ENCODE measurements at places on chromosomes 2 and 18.
A peak's percentile ranks its signal among the peaks of the same experiment; 100 is the strongest.

DNA sequence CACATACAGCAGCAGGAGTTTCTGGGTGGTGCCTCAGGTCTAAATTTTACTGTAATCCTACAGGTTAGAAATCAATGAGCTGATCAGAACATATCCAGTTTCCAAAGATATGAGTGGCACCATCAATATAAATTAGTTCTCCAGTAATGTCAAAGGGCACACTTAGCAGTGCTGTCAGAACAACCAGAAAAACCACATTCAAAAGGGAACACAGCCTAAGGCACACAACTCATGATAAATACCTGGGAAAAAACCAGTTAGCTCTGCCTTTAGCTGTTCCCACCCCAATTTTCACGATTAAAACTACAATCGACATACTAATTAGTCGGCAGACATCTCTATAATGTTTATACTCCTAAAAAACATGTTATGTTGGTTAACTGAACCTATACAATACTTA is 31.5 kb downstream of the ATP8B1 start:
- no peak for DNase-seq

DNA sequence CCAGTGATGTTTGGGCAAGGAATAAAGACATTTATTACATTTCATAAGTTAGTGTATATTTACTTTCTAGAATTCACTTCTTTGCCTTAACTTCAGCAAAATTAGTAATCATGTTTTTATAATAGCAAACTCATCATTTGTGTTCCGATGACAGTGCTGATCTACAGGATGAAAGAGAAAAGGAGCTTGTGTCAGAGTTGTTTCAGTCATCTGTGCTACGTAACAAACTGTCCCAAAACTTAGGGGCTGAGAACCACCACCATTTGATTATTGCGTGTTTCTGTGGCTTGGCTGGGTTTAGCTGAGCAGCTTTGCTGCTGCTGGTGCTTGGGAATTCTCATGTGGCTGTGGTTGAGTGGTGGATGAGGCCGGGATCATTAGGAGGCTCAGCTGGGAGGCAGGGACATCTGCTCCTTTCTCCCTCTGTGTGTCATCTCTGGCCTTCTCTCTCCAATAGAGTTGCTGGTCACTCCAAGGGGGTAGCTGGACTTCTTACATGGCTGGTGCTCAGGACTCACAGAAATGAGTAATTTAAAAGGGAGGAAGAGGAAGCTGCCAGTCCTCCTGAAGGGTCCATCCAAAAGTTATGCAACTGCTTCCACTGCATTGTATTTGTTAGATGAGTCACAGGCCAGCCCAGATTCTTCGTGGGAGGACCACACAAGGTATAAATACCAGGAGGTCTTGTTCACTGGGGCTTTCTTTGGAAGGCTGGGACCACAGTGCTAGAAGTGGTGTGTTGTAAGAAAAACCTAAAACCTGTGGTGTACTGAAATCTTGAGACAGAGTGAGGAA is 43.4 kb upstream of the HAAO start:
- DNase-seq, result peak; percentile 98

GRCh38 chr2:196702641-196703040 is 63.1 kb downstream of the CCDC150 start:
- no peak for DNase-seq

DNA sequence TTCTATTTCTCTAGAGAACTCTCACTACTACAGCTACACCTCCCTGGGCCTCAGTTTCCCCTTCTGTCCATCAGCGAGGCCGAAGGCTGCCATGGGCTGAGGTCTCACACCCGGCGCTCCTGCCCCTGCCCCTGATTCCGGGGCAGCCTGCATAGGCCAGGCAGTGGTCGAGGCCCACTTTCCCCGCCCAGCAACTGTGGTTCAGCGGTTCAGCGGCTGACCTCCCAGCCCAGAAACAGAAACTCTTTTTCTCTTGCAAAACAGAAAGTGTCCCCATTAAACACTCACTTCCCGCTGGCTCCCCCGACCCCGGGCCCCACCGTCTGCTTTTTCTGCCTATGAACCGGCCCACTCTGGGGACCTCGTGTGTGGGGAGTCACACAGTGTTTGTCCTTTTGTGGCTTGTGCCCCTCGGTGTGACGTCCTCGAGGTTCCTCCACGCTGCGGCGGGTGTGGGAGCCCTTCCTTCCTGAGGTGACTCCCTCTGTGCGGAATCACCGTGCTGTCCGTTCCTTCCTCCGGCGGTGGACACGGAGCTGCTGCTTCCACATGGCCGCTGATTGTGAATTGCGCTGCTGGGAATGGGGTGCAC is 16.0 kb downstream of the PDCD1 start:
- no peak for DNase-seq

DNA sequence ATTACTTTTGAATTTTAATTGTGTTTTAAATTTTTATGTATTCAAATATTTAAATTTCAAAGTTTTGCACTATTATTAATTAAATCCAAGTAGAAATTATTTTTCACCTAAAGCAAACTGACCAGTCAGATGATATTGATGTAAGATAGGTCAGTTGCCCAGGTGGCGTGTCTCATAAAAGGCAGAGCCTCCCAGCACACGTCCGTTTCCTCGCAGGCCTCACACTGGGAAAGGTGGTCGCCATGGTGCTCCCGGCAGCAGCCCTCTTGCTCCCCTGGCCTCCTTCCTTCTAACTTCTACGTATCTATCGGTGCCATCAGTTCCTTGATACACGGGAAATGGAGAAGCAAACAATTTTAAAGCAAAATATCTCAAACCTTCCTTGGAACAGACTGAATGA is 516.8 kb downstream of the GALR1 start:
- no peak for DNase-seq

GRCh38 chr2:190875891-190876290 is 4.7 kb upstream of the GLS start:
- DNase-seq, result no peak

DNA sequence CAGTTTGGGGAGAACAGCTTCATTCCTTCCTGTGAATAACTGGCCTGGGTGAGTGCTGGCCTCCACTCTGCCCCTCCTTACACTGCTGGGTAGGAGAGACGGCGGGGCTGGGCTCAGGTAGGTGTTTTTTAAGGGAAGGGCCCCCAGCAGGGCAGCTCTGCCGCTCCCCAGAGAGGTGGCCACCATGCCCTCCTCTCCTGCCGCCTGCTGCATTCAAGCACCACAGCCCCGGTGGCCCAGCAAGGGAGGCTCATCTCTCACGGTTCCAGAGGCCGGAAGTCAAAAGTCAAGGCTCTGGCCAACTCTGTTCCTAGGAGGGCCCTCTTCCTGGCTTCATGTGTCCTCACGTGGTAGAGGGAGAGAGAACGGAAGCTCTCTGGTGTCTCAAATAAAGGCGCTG is 81.1 kb downstream of the SH3BP4 start:
- no peak for DNase-seq

DNA sequence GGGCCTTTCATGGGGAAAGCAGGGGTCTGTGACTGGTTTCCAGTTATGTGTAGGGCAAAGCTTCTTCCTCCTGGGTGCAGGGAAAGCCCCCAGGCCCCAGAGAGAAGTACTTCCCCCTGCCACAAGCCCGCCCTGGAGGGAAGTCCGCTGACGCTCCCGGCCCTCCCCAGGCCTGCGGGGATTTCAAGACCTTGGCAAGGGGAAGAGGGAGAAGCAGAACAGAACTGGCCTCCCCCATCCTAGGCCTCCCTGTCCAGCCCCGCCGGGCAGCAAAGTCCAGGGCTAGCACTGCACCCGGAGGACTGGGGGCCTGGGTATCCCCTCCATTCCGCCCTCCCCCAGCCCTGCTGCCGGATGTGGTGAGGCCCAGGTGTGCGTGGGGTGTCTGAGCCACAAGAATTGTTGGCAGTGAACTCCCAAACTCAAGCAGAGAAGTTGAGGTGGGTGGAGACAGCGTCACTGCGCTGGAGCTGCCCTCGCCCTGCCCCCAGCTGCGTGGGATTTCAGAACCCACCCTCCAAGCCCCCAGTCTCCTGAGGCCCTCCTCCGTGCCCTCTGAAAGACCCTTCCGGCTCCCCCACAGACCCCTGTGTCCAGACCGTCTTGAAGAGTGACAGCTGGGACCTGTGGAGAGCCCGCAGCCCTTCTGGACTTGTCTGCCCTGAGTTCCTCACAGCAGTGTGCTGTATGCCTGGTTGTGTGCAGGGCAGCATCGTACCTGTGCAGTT is 1.1 kb upstream of the DUSP2 start:
- no peak for DNase-seq

DNA sequence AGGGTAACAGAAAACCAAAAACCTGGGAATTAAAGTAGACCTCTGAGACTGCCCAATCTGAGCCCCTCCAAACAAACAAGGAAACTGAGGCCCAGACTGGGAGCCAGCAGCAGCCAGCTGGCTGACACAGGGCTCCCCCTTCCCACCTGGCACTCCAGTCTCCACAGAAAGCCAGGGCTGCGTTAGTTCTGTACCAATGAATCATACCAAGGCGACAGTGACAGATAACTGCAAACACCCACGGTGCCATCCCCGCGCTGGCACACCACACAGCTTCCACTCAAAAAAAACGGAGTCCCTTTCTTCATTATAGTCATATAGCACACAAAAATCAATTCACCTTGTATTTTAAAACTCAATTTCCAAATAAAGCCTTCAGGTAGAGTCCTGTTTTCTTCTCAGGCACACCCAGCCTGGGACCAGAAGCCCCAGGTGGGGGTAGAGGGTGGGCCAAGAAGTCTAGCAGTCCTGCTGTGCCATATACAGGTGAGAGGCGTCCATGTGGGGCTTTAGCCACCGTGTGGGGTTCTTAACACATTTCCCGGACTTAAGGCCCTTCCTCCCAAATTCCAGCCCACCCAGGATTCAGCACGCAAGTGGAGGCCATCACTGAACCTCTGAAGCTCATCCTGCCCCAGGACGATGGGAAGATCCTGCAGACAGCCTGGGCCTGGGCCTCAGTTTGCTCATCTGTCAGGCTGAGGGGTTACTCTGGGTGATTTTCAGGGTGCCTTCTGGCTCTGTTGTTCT is 1.2 kb downstream of the PER2 start:
- no peak for DNase-seq

DNA sequence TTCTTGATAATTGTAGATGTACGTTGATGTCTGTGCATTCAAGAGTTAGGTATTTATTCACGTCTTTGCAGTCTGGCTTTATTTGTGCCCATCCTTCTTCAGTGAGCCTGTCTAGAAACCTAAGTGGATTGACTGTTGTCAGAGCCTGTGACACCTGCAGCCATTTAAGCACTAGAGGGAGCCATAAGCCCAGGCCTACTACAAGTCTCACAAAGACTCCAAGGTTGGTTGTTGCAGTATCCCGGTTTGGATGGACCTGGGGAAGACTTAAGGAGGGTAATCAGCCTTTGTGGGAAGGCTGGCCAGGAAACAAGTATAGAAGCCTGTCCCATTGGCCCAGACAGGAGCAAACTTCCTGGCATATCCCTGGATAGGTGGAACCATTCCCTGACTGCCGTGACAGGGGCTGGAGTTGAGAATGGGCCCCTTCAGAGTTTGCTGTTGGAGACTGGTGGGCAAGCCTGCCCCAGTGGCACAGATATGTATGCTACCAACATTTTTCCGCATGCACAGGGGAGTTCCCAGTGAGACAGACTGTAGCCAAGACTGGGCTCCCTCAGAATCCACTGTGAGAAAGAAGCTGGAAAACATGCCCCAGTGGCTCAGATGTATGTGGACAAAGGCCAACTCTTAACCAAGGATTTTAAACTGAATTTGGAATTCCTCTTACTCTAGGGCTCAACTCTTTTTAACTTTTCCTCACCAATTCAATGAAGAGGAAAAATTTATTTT is 9.3 kb upstream of the LRRC30 start:
- DNase-seq, result peak; percentile 81

DNA sequence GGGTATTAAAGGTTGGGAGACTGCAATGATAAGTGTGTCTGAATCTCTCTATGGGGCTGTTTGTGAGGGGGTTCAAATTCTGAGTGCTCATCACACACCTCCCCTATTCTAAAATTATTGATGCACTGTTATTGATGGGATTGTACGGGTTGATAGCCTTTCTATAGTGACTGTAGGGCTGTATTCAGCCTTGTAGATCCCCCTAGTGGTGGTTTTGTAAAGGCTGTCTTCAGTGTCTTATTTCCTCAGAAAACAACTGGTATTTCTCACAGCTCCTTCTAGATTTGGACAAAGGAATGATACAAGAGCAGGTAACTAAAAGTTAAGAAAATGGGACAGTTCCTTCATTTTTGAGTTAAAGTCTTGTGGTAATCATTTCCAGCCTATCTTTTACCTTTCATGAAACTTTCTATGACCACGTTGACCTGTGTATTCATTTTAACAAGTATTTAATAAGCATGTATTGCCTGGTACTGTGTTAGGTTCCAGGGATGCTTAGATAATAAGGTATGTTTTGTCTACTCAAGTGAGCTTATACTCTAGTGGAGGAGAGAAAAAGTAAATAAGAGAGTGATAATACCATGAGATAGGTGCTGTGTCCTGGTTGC is 21.2 kb downstream of the SMAD4 start:
- peak; percentile 75 for DNase-seq

- DNase-seq, result peak; percentile 79
Observed at GRCh38 chr2:26299471-26300101, 46.4 kb upstream of the SELENOI start.

DNA sequence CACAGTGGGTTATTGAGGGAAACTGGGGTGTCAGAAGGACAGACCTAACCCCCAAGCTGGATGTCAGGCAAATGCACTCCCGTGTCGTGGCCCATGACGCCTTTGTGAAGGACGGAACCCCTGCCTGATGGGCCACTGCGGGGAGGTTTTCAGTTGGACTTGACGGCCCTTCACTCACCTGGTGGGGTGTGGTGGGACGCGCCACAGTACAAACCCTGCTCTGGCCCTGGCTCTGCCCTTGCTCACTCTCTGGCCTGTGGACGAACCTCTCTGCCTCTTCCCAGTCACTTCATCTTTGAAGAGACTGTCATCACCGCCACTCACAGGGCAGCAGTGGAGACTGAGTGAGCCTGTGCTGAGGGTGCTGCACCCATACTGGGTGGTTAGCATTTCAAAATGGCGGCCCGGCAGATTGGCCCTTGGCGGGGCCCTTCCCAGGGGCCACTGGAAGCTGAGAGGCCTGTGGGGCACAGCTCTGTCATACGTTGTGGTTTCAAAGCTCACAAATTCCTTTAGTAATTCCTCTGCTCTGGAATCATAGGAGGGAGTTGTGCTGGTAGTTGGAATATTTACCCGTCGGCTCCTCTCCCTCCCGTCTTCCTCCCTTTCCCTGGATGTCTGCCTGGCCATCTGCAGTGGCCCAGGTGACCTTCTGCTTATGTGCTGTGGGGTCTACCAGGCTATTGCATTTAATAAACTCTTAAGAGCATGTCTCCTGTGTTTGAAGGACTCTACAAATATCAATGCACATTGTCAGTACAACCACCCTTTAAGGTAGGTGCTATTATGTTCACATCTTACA is 200.6 kb downstream of the CTIF start:
- DNase-seq, result no peak

DNA sequence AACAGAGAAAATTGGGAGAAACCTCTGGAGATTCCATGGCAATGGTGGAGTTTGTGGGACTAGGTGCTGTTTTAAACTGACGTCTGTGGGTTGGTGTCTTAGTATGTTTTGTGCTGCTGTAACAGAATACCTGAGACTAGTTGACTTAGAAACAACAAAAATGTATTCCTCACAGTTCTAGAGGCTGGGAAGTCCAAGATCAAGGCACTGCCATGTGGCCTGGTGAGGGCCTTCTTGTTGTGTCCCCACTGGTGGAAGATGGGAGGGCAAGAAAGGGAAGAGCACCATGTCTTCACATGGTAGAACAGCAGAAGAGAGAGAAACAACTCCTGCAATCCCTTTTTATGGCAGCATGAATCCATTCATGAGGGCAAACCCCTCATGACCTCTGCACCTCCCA is 6.8 kb upstream of the ZC3H6 start:
- no peak for DNase-seq

GRCh38 chr2:134144651-134145050 is 109.2 kb upstream of the MGAT5 start:
- no peak for DNase-seq

Data from cardiac fibroblast (primary cell).